ENCODE measurements at places on chromosomes 2 and 18.

DNA sequence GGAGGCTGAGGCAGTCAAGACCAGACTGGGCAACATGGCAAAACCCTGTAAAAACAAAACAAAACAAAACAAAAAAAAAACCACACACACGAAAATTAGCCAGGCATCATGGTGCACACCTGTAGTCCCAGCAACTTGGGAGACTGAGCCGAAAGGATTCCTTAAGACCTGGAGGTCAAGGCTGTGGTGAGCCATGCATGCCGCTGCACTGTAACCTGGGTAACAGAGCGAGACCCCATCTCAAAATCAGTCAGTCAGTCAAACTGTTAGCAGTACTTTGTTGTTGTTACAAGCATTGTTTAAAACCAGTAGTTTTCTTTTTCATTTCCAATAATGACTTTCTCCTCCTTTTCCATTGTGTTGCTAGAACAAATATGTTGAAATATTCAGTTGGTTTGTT lies 21.7 kb downstream of the EPB41L5 start:
- DNase-seq = no peak

DNA sequence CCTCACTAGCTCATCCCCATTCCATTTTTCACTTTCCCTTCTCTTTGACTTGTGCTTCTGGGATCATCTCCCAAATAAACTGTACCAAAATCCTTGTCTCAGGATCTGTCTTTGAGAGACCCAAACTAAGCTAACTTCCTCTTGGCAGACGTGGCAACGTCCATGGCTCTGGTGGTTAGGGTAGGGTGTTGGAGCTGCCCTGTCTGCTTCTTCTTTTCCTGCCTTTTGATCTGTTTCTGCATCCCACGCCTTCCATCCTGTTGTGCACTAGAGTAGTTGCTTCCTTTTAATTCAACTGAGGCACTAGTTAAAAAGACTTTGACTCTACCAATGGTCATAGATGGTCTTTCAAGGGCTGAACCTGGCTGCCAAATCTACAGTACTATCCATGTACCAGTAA lies 5.5 kb upstream of the MAP4K4 start:
- no peak for DNase-seq

DNA sequence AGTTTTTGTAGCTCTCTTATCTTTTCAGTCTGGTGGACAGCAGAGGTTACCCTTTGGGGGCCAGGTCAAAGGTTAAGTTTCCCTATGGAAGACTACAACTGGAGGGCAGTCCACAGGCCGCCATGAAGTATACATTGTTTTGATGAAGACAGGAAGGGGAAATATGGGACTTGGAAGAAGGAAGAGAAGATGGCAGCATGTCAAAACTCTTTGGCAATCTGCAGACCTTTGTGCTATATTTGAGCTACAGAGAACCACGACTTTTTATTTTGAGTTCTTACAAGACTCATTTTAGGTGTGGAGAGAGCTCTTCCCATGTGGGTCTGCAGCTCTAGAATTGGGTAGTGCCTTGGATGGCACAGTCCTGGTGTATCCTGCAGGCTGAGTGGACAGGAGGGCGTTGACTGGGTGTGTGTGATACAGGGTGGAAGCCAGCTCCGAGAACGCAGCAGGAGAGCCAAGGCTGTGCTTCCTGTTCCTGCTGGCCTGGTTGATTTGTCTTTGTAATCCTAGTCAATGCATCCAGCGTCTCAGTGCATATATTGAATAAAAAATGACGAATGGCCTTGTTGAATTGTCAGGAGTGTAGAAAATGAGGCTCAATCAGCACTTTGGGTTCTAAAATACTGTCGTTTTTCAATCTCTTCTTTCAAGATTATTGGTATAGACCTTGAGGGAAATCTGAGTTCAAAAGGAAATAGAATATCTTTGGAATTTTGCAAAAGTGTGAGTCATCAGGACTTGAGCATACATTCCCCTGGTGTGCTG lies 11.5 kb downstream of the ITGA6 start:
- DNase-seq = no peak

DNA sequence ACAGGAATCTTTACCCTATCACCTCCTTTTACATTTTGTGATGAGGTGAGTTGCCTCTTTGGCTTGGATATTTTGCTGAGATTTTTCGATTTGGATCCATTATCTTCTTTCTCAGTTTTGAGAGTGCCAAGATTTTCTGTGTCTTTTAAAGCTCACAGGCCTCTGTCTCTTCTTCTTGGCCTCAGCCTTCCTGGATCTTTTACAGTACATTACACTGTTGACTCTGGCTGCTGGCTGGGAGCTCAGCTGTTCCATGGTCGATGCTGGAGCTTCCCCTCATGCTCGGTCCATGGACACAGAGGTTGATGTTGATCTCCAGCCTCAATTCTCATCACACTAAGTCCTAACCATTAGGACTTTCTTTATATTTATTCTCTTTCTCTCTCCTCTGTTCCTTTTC lies 332.8 kb upstream of the UBE2E3 start:
- peak; percentile 78 for DNase-seq

GRCh38 chr2:232981356-232981755 lies 31.7 kb downstream of the NGEF start:
- no peak for DNase-seq

DNA sequence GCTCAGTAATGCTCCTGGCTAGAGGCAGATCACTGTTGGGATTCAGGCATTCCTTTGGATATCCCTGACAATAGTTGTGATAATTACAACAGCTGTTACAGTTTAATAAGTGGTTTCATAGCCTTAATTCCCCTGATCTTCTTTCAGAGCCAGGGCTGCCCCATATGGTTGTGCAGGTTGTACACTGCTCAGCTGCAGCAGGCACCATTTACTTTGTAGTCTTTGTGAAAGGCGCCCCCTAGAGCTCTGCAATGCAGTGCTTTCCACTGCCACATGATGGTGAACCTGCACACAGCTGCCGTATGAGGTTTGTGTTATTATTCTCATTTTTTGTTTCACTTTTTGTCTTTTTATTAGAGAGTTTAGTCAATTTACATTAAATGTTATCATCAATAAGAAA lies 239.1 kb downstream of the KCNS3 start:
- no peak for DNase-seq
